Stimulated activated CD8-positive, alpha-beta memory T cell treated with anti-CD3 and anti-CD28 coated beads, Interleukin-4, amount 100 ng/mL, for 48 hours (primary cell): ENCODE measurements at places on chromosomes 7 and 10.

DNA sequence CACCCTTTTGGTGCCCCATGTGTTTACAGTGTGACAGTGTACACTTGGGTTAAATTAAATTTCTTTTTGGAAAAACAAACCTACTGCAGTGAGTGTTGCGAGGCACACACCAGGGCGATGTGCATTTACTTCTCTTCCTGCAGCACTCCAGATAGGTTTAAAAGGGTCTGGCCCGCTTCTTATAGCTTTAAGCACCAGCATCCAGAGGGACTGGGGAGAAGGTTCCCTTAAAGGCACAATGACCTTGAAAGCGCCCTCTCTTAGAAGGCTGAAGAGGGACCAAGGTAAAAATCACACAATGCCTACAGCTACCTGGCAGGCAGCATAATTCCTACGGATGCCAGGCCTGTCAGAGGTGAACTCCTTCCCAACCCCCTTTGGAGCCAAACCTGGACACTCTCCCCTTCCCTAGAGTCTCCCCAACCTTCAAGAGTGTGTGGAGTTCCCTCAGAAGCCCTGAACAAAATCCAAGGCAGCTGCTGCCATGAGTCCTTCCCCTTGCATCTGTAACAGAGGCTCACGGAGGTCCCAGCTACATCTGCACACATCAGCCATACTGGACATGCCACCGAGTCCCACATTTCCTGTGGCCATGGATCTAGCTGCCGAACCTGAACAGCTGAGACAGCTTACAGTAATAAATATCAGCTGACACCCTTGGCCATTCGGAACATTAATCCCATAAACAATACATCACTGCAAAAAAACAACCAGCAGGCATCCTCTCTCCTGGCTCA is 33.2 kb downstream of the TRIM8 start:
- no peak for DNase-seq

DNA sequence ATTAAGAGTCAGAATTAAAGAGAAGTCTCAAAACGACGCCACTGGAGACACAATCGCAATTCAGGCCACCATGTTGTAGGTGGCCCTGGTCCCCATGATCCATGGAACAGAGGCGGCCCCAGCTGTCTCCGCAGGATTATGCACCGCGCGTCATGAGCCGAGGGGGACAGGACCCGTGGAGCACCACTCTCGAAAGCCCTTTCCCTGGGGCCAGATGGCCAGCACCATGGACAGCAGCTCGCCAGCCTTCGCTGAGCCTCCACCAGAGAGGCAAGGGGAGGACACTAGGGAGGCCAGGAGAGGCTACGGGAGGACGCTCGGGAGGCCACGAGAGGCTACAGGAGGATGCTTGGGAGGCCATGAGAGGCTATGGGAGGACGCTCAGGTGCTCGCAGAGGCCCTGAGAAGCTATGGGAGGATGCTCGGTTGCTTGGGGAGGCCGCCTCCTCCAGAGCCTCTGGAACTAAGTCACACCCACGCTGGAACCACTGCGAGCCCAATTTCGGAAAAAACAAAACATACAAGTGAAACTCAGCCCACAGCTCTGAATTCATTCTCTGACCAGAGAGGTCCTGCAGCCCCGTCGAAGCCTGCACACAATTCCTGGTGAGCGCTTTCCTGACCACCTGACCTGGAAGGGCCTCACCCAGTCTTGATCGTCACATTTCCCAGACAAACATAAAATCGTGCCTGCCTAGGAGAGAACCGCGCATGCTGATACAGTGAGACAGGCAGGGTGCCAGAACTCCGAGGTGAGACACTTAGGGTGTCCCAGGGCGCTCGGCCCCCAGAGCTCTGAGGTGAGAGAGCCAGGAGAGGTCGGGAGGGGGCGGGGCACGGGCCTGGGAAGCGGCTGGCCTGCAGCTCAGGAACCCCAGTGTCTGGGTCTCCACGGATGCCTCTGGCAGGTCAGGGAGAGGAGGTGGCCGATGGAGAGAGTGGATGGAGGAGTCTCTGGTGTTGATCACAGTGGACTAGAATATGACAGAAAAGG is 224.4 kb downstream of the PTPRN2 start:
- DNase-seq, result no peak

DNA sequence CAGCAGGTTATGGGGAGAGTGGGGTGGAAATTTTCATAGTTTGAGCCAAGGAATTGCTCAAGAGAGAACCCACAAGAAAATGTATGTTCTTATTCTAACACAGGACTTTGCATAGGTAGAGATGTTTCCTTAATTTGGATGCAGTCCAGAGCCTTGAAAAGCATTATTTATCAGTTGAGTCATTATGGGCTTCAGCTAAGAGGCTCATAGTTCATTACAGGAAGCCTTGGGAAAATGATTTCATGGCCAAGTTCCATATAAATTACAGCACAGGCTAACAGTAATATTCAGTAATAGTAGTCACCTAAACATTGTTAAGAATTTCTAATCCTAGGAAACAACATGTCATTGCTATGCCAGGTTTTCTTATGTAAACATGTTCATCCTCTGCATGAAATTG is 131.1 kb upstream of the PTPRZ1 start:
- no peak for DNase-seq

DNA sequence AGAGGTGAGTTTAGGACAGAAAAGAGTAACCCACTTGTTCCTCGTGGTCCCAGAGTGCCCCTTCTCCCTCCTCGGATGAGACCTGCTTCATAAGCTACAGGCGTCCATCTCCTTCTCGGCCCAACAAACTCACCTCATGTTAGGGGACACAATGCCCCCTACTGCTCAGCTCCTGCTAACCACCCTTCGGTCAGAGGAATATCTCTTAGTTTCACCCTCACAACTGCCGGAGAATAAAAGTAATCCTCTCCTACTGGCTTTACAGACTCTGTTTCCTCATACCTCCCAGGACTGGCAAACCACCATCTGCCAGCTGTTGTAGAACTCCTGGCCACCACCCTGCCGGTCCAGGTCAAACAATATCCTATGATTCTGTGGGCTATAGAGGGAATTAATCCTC is 3.2 kb downstream of the AKR1B15 start:
- DNase-seq, result no peak

GRCh38 chr10:123549761-123550454 is 116.2 kb upstream of the GPR26 start:
- no peak for DNase-seq

- DNase-seq, result no peak
These were observed 14.3 kb downstream of the PRTFDC1 start for GRCh38 chr10:24938076-24938475.

GRCh38 chr7:47326808-47327207 is 255.1 kb downstream of the TNS3 start:
- no peak for DNase-seq

GRCh38 chr10:131997366-131998049 is 15.8 kb upstream of the BNIP3 start:
- DNase-seq, result no peak

DNA sequence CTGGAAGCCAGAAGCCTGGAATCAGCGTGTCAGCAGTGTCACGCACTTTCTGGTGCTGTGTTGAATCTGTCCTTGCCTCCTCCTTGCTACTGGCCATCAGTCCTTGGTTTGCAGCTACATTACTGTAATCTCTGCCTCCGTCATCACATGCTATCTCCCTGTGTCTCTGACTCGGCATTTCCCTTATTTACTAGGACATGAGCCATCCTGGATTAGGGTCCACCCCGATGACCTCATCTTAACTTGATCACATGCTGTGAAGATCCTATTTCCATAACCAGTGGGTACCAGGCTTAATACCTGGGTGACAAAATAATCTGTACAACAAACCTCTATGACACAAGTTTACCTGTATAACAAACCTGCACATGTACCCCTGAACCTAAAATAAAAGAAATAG is 518.0 kb upstream of the KLF6 start:
- no peak for DNase-seq
